CD8-positive, alpha-beta T cell (primary cell): ENCODE measurements at places on chromosomes 5 and 9.

DNA sequence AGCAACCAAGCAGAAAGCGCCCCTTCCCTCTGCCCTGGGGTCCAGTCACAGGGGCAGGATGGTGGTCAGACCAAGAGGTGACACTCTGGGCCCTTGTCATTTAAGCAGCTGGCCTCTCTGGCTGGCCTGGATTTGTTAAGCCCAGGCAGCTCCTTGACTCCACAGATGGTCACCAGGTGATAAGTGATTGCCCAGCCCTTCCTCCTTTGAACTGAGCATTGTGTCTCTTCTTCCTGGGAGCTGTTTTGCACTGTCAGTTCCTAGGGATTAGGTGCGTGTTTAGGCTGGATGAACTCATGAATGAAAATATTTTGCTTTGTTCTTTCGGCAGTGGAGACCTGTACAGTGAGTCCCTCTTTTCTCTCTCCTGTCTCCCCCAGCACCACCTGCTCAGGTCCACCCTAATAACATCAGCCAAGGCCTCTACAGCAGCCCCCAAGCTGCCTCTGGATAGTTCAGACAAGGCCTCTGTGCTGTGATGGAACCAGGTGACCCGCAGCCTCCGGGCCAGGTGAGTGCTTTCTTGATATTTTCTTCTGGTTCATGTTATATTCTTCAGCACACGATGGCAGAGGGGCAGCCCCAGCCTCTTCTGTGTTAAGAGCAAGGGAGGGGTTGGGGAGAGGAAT, 139.7 kb upstream of the PITX1 start:
- DNase-seq, result no peak

DNA sequence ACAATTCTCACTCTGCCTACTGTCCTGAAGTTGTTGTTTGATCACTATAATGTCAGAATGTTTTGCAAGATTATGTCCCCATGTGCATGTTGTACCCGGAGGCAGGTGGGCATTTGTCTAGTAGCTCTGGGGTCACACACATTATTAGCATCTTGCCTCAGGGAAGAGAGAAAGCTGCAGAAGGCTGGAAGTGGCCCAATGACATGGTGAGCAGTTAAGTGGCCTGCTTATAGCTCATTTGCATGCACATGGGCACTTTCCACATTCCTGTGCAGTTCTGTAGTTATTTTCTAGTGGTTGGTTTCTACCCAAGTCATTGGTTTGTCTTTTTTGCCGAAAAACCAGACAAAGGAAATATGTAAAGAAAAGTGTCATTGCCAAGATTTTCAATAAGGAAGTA, 80.9 kb downstream of the MAP1B start:
- no peak for DNase-seq

DNA sequence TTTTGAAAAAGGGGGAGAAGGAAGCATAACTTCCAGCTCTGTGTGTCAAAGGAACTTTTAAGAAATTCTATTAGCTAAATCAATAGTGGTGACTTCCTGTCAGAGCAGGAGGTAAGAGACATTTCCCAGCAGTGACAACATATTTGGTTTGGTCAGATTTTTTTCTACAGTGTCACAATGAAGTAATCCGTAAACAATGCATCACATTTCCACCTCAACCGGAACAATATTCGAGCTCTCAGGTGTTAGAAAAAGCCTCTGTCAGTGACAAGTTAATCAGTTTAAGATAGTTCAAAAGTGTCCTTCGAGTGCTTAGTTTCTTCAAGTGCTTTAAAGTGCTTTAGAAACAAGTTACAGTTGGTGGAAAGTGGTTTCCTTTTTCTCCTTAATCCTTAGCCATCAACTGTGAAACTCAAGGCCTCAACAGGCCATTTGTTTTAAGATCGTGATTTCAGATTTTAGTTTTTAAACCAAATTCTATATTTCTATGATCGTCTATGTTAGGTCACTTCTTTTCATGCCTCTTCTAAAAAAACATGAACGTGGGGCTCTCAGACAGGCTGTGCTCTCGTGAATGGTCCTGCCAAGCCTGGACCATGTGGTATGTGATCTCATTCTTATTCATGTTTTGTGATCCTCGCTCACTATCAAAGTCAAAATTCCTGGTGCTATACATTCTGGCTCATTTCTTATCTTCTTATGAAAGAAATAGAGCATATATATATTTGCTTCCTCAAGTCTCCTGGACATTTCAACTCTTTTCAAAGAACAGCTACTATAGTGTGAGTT, 181.9 kb upstream of the HMHB1 start:
- no peak for DNase-seq

GRCh38 chr9:37543468-37543867, 32.7 kb downstream of the FBXO10 start:
- DNase-seq, result no peak

- peak; percentile 72 for DNase-seq
These were observed 1.1 kb downstream of the LARP1 start for GRCh38 chr5:154756009-154756867.

DNA sequence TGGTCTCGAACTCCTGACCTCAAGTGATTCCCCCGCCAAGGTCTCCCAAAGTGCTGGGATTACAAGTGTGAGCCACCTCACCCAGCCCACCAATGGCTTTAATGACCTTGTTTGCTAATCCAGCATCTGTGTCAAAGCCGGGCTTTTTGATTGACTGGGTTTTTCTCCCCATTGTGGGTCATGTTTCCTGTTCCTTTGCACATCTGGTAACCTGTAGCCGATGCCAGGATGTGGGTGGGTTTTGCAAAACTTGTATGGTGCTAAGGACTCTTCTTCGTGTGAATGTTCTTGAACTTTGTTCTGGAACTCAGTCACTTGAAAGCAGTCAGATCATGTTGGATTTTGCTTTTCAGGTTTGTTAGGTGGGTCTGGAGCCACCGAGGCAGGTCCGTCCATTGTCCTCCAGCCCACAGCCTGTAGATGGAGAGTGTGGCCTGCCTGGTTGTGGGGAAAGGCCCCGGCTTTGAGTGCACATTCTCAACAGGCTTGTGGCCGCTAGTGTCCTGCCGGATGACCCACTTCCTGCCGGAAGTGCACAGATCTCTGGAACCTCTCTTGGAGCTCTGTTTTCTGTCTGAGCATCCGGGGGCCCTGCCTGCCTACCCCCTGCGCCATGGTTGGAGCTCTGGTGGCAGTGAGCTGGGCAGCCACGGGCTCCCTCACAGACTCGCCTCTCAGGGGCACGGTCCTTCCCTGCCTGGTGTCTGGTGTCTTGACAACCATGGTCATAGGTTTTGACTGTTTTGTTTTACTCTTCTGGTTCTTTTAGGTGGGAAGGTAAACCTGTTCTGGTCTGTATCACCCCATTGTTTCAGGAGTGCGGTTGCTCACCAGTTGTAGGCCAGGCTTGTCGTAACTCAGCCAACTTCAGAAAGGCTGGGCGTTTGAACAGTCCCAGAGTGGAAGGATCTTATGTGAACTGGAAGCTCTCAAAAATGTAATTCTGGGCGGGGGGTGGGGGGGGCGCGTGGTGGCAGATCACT, 69.6 kb upstream of the CACNA1B start:
- no peak for DNase-seq

DNA sequence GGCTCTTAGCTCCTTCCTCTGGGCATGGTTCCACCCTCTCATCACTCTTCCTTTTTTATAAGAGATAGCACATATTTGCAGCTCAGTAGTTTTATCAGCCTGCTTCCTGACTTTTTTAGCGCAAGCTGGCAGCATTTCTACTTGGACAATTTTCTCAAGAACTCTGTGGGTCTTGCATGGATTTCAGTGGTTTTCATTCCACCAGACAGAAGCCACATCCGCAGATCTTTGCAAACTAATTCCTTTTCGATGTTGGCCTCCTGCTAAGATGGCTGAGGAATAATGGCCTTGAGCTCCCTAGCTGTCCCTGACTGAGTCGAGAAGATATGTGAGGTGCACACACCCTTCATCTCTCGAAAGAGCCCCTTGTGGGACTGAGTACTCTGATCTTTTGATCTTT, 49.5 kb downstream of the GALNT12 start:
- DNase-seq, result no peak

DNA sequence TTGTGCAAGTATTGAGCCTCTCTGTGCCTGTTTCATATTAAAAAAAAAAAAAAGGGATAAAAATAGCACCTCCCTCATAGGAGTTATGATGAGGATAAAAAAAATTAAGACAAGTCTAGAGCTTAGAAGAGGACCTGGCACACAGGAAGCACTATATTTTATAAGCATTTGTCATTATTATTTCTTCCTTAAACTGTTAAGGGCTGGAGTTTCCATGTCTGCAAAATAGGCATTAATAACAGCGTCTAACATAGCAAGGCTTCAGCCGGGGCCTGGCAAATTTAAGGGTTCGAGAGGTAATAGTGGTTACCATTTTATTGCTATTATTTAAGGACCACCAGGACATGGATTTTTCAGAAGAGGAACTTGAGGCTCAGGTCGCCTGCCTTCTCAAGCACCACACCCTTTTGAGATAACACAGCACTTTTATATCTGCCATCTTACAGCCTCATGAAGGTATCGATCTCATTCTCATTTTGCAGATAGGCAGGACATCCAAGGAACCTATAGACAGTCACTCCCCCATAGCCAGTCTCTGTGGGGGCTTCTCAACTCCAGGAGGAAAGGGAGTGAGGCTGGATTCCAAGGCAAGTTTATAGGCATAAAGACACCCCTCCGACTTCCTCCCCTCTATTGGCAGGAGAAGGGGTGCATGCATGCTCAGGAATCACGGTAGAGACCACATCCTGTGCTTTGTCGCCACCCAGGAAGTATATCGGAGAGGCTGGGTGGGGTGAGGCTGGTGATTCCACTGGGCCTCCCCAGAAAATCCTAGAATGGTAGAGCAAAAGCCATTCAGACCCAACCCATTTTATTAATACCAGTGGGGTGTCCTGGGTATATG, 2.4 kb downstream of the ANXA6 start:
- peak; percentile 67 for DNase-seq
